RKO (cell line): ENCODE measurements at places on chromosomes 5 and 9.
A peak's percentile ranks its signal among the peaks of the same experiment; 100 is the strongest.

DNA sequence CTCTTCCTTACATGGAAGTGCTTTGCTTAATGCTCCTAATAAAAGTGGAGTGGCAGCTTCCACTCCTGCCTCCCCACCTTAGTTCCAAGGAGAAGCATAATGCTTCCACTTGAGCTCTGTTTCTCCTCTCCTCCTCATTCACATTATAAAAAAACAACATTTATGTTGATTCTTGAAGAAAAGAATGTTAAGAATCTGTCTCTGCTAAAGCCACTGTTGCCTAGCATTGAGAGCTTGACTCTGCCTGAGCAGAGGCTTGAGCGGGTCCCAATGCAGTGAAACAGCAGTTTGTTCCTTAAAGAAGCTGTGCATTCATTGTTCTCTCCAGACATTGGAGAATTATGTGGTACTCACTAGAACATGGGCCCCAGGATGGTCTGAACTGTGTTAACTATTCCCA is 101.5 kb upstream of the GHR start:
- no peak for DNase-seq

- no peak for DNase-seq
These were observed 103.2 kb downstream of the DPYSL3 start for GRCh38 chr5:147406636-147407035.

GRCh38 chr9:133703591-133704399 is 34.4 kb downstream of the SARDH start:
- DNase-seq: no peak

DNA sequence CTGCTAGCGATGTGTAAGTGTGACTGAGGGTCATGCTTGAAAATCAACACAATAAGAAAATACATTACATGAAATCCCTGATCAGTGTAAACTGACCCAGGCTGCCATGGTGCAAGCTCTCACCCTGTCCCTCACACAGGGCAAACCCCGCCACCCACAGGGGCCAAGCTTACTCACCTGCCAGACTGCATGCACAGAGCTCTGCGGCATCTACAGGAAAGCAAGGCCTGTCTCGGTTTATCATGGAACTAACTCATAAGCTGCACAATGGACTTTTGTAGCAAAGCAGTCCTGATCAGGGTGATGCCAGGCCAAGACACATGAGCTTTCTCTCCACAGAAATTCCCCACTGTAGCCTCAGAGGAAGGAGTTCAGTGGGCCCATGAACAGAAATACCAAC is 9.7 kb downstream of the IPPK start:
- no peak for DNase-seq

DNA sequence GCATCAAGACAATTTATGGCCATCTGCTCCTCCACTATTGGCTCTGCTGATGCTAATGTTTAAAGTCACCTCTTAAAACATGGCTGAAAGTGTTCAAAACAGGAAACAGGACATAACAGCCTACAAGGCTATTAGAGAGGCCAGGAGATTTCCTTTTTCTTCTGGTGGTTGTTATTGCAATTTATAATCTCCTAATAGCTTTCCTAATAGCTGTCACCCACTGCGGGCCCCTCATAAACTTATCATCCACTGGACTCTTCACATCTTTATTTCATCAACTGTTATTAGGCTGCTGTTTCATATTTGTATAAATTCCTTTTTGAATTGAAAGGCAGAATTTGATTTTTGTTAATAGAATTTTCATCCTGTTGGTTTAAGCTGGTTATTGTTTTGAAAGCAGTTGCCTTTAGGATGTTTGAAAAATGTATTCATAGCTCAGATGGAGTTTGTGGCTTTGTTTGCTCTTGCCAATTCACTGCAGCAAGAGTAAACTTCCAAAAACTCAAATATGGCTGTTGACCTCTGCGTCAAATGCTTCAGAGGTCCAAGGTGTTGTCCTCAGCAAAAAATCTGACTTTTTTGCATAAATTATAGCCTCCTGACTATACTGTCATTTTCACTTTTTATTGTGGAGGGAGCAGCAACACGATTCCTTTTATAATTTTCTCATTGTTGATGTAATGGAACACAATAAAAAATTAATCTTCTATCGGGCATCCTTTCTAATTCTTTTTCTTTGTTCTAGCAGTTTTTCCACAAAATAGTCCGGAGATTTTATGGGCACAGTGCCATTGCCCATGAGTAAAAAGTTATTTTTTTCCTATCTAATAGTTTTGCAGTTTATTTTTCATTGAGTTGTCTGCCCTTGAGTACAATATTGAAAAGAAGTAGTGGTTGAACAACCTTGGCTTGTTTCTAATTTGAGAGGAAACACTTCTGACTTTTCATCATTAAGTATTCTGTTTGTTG is 69.3 kb downstream of the MAT2B start:
- no peak for DNase-seq

GRCh38 chr9:71941060-71941568 is 29.7 kb downstream of the C9orf85 start:
- peak; percentile 7 for DNase-seq

DNA sequence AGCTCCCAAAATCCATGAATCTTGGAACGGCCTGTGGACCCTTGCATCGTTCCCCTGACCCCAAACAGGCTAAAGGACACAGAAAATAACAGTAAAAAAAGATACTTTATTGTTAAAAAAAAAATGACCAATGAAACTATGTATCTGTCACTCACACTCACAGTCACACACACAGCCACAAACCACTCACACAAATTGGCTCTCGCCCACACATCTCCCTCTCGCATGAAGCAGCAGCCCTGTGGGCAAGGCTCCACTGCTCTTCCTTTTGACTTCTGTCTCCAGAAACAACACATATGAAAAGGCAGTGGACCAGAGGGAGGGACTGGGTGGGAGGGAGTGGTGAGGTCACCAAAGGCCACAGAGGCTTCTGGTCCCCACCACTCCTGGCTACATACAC is 56.6 kb downstream of the SLC36A1 start:
- DNase-seq: no peak

GRCh38 chr5:174288439-174288838 is 242.9 kb downstream of the NSG2 start:
- no peak for DNase-seq

GRCh38 chr9:91992461-91993041 is 42.5 kb upstream of the ROR2 start:
- DNase-seq: no peak

- DNase-seq: peak; percentile 71
These were observed 31.1 kb downstream of the OR2K2 start for GRCh38 chr9:111298731-111299598.

GRCh38 chr5:58731641-58732040 is 148.8 kb downstream of the RAB3C start:
- DNase-seq: no peak

DNA sequence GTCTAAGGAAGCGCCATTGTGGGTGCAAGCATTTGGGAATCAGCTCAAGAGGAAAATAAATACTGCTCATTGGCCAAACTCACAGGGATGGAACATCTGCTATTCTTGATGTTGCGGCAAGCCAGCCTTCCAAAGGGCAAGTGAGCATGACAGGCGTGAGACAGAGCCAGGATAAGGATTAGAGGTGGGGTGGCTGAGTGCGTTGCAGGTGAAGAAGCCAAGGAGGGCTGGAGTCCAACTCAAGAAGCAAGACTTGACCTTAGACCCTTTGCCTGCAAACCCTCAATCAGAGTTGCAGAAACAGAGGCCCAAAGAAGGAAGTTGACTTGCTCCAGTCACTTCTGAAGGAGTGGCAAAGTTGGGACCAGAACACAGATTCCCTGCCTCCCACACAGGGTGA is 79.4 kb downstream of the WWC1 start:
- no peak for DNase-seq

DNA sequence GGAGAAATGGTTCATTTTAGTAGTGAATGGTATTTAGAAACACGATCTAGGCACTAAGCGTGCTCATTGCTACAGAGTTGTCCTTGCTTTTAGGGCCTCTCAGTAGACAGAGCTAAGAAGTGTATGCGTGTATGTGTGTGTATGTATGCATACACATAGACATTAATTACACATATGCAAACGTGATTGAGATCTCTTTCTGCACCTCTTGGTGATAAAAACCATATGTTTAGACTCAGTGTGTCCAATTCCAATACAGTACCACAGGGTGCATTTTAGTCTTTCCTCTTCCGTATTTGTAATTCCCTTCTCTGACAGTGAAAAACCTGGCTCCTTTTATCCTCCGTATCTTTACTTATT is 13.1 kb downstream of the TRIO start:
- no peak for DNase-seq

DNA sequence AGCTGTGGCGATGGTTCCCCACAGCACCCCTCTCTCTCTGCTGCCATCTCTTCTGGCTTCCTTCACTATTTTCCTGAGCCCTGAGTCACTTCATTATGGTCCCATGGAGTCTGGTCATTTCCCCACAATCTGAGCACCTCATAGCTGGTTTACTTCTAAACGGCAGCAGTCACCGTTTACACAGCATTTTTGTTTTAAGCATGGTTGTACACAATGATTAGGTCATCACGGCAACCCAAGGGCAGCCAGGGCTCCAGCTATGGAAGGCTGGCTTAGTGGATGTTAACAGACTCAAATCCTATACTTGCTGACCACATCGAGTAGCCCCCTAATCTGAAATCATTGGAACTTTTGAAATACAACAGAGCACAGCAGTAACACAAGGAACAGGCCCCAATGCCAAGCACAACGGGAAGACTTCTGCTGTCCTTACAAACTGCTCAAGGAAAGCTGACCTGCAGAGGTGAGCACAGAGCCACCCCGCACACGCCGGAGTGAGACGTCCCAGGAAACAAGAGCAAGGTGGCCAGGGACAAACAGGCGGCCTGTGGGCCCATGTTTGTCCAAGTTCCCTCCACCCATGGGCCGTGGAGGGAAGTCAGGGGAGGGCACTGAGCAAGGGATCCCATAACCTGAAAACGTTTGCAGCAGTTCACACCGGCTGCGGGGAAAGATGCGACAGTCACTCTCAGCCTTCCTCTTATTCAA is 22.9 kb downstream of the CAMSAP1 start:
- peak; percentile 44 for DNase-seq

DNA sequence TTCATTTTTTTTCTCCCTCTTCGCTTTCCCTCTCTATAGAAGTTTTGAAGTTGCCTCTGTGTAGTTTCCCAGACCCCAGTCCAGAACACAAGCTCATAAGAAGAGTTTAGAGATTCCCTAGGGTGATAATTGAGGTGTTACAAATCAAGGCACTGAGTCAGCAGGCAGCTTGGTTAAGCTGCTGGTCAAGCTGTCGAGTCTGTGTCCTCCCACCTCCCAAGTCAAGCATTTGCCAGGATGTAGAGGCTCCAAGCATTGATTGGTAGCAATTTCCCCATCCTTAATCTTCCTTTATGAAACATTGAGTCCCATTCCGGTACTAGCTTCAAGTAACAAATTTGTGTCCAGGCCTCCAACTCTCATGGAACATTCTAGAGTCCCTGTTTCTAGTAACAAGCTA is 47.5 kb upstream of the SLC1A1 start:
- no peak for DNase-seq

- no peak for DNase-seq
These were observed 233.9 kb upstream of the TBCA start for GRCh38 chr5:78009937-78010527.

GRCh38 chr9:133657120-133657661 is 21.0 kb downstream of the DBH start:
- no peak for DNase-seq

DNA sequence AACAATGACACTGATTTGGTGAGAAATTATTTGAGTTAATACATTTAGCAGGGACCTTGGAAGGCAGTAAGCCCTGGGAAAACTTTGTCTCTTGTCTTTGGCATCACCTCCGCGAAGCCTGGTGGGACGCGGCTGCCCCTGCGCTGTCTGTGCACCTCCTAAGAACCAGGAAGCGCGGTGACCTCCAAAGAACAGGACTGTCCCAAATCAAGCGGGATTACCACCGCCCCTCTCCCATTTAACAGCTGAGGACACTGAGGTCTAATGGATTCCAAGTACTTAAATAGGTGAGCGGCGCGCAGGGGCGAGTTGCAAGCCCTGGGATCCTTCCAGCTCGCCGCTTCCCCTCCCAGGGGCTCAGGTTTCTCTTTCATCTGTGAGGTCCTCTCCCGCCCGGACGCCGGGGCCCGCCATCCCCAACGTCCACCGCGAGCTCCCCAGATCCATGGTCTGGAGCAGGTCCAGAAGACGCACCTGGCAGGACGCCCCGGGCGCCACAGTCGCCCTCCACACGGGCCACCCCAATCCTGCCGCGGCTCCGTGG is 432 bp downstream of the STARD4 start:
- peak; percentile 31 for DNase-seq

- DNase-seq: peak; percentile 46
These were observed 20.5 kb upstream of the PSD2 start for GRCh38 chr5:139774980-139775661.

DNA sequence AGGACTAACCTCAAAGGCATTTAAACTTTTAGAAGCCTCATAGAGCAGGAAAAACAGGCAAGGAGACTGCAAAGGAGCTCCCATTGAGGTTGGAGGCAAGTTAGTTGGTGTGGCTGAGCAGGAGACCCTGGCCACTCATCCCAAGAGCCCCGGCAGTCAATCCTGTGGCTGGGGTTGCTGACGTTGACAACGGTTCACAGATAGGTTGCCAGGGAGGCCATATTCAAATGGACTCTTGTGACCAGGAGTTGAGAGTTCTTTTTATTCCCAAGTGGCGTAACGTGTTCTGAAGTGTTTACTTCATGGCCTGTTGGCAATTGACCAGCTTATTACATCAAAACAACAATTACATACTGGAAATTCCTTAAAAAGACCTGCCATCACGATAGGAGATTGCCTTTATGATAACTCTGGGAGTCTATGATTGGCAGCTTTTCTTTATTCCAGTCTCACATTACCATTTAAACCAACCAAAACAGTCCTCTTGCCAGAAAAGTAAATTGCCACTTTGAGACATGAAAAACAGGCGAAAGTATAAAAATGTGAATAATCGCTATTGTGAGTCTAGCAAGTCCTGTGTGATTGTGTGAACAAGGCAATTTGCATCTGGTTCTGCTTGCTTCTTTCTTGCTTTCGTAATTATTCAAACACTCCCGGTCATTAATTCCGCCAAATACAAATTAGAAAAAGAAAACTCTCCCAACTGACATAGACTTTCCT is 394.9 kb downstream of the MED10 start:
- no peak for DNase-seq
